Common myeloid progenitor, CD34-positive (primary cell): ENCODE measurements at places on chromosomes 2 and 18.

- H3K36me3 ChIP-seq: no peaks in the 10 kb centered on the region
- H3K27ac ChIP-seq: no peak overlapping the region
- no peak for DNase-seq
Measured at GRCh38 chr2:239116456-239117246, 268.8 kb downstream of the TWIST2 start.

- peaks cover 32% of the 10 kb centered on the region for H3K4me1 ChIP-seq
- peaks cover 3% of the 10 kb centered on the region for H3K36me3 ChIP-seq
- DNase-seq: no peak
- H3K27me3 ChIP-seq: no peaks in the 10 kb centered on the region
- H3K4me3 ChIP-seq: no peak overlapping the region
Measured at GRCh38 chr2:54997826-54998225, 52.4 kb downstream of the RTN4 start.

DNA sequence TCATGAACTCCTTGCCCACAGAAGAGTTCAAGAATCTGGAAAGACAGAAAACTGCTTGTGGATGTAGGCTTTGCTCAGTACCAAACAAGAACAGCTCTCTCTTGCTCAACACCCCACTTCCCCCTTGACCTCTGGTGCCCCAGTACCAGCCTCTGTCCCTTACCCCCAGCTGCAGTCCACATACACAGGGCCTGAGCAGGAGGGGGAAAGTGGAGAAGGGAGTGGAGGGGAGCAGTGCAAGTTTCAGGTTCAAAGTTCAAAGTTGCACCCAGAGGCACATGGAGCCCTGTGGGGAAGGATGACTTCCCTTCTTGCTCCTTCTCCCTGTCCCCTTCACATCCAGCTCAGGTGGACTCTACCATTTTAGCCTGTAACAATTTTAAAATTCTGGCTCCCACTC, 61.1 kb upstream of the LPIN2 start:
- H3K4me3 ChIP-seq: no peak overlapping the region
- H3K27ac ChIP-seq: no peak overlapping the region
- no peaks in the 10 kb centered on the region for H3K36me3 ChIP-seq
- H3K27me3 ChIP-seq: no peaks in the 10 kb centered on the region
- peaks cover 4% of the 10 kb centered on the region for H3K4me1 ChIP-seq

- H3K4me3 ChIP-seq: no peak overlapping the region
- H3K36me3 ChIP-seq: no peaks in the 10 kb centered on the region
- H3K27ac ChIP-seq: no peak overlapping the region
- H3K4me1 ChIP-seq: peaks cover 8% of the 10 kb centered on the region
- no peak for DNase-seq
Measured at GRCh38 chr2:172819943-172820342, 84.3 kb downstream of the RAPGEF4 start.

DNA sequence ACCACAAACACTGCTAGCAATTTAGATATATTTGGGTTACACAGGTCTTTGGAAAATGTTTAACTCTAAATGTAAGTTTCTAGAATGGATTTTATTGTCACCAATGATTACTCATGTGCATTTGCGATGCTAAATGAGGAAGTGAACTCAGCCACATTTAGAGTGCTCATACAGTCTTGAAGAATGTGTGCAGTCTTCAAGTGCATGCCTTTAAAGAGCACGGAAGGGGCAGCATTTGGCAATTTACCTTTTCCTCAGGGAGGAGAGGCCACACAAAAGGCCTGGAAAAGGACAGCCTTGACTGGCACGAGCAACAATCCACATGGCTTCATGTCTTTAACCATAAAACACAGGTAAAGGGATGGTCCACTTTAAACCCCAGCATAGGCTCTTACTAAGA, 78.5 kb upstream of the STK17B start:
- no peak for DNase-seq
- H3K27me3 ChIP-seq: no peaks in the 10 kb centered on the region
- H3K4me3 ChIP-seq: no peak overlapping the region
- H3K27ac ChIP-seq: no peak overlapping the region
- H3K36me3 ChIP-seq: no peaks in the 10 kb centered on the region

DNA sequence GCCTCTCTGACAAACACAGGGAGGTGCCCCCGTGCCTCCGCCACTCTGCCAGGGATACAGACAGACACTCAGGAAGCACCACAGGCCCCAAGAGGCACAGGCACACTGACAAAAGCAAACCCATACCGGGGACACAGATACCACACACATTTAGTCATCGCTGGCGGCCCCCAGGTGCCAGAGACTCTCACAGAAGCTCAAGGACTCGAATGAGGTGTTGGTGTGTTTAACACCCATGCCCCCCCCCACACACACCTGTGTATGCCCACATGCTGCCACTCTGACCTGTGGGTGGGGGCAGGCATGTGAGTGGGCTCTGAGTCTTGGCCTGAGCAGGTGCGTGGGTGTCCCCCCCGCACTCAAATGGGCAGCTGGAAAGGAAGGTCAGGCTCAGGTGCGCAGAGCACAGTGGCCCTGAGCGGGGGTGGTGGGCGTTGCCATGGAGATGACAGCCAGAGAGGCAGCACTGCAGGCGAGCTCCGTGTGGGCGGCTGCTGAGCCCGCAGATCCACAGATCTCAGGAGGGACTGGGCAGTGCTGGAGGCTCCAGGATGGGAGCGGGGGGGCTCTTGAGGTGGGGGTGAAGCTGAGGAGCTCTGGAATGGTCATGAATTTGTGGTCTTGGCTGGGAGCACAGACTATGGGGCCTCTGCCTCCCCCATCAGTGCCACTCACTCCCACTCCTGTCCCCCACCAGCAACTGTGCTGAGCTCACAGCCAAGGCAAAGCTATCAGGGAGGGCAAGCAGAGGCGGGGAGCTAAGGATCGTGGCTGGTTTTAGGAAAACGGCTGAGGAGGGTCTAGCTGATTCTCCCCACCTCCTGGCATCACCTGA, 73.9 kb upstream of the TAF1B start:
- H3K27me3 ChIP-seq: no peaks in the 10 kb centered on the region
- no peaks in the 10 kb centered on the region for H3K36me3 ChIP-seq
- no peak overlapping the region for H3K4me3 ChIP-seq
- no peak overlapping the region for H3K27ac ChIP-seq

DNA sequence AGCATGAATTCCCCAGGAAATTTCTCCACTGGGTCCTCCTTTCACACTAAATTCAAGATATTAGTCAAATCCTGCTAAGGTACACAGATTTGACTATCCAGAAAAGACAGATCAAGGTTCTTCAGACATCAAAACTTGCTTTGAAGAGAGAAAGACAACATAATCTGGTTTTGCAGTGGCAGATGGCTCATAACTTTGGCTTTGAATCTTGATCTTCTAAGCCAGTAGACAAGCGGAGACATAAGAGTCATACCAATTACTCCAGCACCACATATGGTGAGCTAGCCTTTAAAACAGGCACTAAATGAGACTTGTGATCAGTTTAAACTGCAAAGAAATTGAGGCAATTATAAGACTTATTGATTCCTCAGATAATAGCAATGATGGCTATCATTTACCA, 29.3 kb downstream of the PDE11A start:
- H3K4me1 ChIP-seq: no peaks in the 10 kb centered on the region
- no peak overlapping the region for H3K4me3 ChIP-seq
- DNase-seq: no peak
- no peak overlapping the region for H3K27ac ChIP-seq

DNA sequence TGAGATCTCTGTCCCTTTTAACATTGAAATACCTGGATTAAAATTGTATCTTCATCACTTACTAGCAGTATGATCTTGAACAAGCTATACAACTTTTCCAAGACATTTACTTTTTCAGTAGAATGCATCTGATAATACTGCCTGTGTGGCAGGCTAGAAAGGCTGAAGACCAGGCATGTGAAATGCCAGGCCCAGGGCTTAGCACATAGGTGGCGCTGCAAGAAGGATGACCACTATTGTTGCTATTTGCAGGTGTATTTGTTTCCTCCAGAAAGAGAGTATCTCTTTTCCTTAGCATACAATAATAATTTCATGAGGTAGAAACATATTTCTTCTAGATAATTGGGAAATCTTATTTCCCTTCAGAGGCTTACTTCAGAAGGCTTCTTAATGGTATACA, 331.3 kb downstream of the THSD7B start:
- DNase-seq: no peak
- no peaks in the 10 kb centered on the region for H3K36me3 ChIP-seq
- H3K27me3 ChIP-seq: no peaks in the 10 kb centered on the region
- no peak overlapping the region for H3K4me3 ChIP-seq
- no peaks in the 10 kb centered on the region for H3K4me1 ChIP-seq

DNA sequence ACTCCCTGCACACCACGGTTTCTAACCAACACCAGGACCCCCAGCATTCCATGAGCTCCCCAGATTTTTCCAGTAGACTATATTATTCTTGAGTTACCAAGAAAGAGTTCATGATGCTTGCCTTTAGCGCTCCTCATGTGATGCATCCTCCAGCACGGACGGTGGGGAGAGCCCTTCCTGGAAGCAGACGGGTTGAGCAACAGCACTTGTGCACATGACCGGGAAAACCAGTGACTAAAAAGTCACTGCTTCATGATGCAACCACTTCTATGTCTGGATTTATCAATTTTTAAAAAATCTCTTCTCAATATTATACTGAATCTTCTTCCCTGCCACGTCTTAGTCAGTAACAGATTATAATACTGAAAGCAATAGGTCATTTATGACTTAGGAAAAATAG, 20.4 kb upstream of the DOK6 start:
- H3K36me3 ChIP-seq: no peaks in the 10 kb centered on the region
- DNase-seq: no peak
- H3K4me1 ChIP-seq: no peaks in the 10 kb centered on the region

DNA sequence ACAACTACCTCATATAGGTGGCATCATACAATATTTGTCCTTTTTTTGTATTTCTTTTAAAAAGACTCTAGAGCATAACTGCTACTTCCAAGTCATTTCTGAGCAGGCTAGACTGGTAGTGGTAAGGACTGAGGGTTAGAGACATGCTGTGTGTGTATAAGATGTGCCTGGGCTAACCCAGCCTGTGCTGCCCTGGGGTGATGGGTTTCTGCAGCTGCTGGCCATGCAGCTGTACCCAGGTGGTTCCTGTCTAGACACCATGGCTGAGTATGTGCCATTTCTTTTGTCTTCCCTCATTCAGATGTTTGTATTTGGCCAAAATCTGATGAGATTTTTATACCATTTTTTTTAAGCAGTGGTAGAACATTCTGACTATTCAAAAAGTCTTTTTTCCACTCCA, 40.0 kb downstream of the MERTK start:
- no peak overlapping the region for H3K4me3 ChIP-seq
- DNase-seq: no peak
- H3K27me3 ChIP-seq: no peaks in the 10 kb centered on the region

DNA sequence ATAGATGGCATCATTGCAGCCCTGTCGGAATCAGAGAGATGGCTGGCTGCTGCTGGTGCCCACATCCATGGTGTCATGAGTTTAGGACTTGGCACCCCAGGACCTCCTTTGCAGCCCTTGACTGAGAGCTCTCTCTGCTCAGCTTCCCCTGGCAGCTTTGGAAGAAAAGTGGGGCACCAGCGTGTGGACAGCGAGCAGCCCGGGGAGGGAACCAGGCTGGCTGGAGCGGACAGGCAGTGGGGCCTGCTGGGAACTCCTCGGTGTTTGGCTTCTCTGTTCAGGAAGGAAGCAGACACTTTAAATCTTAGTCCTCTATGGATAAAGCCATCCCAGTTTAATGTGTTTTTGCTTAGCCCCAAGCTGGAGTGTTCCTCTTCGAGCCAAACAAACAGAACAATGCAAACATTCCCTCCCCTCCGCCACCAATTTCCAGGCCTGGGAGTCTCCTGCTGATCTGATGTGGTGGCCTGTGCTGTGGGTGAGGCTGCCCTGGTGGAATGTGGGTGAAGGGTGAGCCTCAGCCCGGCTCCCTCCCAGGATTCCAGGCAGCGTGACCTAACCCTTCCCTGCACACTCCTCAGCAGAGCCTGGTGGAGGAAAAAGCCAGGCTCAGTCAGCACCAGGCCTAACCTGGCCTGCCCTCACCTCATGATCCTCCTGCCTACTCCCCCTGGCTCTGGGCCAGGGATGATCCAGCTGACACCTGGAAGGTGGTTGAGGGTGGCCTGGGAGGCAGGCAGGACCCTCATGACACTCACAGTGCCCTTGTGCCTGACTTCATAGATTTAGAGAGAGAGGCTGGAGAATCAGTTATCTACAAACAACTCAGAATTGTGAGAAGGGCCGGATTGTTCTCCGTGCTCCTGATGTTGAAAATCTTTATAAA, 21.6 kb upstream of the ITGB6 start:
- no peak overlapping the region for H3K4me3 ChIP-seq
- no peak overlapping the region for H3K27ac ChIP-seq
- no peak for DNase-seq
- H3K36me3 ChIP-seq: no peaks in the 10 kb centered on the region
- no peaks in the 10 kb centered on the region for H3K4me1 ChIP-seq
- no peaks in the 10 kb centered on the region for H3K27me3 ChIP-seq

DNA sequence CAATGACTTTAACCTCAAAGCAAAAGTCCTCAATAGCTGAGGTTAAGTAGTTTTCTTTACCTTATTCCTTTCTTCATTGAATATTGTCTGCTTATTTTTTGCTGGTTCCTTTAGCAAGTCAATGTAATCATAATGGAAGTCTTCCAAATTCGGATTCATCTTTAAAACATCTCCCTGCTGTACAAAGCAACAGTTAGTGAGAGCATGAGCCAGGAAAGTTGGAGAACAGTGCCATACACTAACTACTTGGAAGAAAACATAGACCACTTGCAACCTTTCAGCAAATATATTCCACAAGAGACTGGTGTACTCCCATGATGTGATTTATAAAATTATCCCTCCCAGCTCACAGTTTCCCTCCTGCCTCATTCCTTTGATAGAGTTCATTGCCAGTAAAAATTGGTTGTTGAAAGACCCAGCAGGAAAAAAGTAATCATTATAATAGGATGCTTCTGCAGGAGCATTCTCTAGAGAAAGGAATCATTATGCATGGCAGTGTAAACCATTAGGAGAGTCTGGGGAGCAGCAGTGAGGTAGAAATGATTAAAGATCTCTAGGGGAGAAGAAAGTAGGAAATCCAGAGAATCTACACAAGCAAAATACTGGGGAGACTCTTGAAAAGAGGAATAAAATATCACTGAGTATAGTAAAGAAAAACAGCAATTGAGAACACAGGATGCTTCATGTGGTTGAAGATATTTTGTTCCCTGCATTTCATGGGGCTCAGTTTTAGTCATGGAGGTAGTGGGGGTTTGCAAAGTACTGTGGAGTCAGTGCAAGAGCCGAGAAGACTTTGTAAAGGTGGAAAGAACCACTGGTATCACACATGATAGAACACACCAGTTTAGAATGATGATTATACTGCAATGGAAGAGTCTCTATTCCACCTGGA, 38.6 kb upstream of the TTN start:
- no peaks in the 10 kb centered on the region for H3K36me3 ChIP-seq
- H3K27me3 ChIP-seq: no peaks in the 10 kb centered on the region
- DNase-seq: no peak
- no peaks in the 10 kb centered on the region for H3K4me1 ChIP-seq
- H3K27ac ChIP-seq: no peak overlapping the region
- H3K4me3 ChIP-seq: no peak overlapping the region

GRCh38 chr18:76589316-76589715, 94.3 kb upstream of the ZNF516 start:
- no peaks in the 10 kb centered on the region for H3K4me1 ChIP-seq
- DNase-seq: peak; percentile 60
- no peak overlapping the region for H3K27ac ChIP-seq

GRCh38 chr2:76288146-76288545, 577.4 kb upstream of the GCFC2 start:
- H3K27me3 ChIP-seq: no peaks in the 10 kb centered on the region
- no peaks in the 10 kb centered on the region for H3K36me3 ChIP-seq
- DNase-seq: no peak
- H3K27ac ChIP-seq: no peak overlapping the region
- H3K4me3 ChIP-seq: no peak overlapping the region

- peaks cover 6% of the 10 kb centered on the region for H3K36me3 ChIP-seq
- H3K27ac ChIP-seq: no peak overlapping the region
- H3K4me1 ChIP-seq: peaks cover 26% of the 10 kb centered on the region
- H3K4me3 ChIP-seq: no peak overlapping the region
Measured at GRCh38 chr18:49494660-49495059, 7.6 kb upstream of the C18orf32 start.
